ENCODE measurements at places on chromosomes 1 and 21. TPM values are rescaled to one million over a fixed set of nuclear protein-coding genes. Genes with fewer than 3 reads are reported as not detected.

Gene WNT3A
- not detected for total RNA-seq

Gene ASCL5
- total RNA-seq, result not detected

Gene KISS1
- not detected for total RNA-seq

Gene PIK3CD
- 6.2 TPM for total RNA-seq

Gene RIPK4
- total RNA-seq, result under 0.01 TPM

Gene OR2G6
- not detected for total RNA-seq

Gene RCC1
- total RNA-seq, result 20.9 TPM

Gene TMIGD3
- total RNA-seq, result not detected

Gene SAMD11
- 11.7 TPM for total RNA-seq

Gene CGN
- under 0.01 TPM for total RNA-seq

Gene TFB2M
- total RNA-seq, result 15.7 TPM

Gene DNAJC6
- 0.26 TPM for total RNA-seq

Gene SLC35F3
- total RNA-seq, result not detected

Gene AGT
- total RNA-seq, result 0.23 TPM

Gene ANKRD45
- 0.68 TPM for total RNA-seq

Gene NFASC
- total RNA-seq, result 13.0 TPM

Gene OR2T10
- total RNA-seq, result not detected

Gene DDAH1
- 82.9 TPM for total RNA-seq
